ENCODE measurements at places on chromosomes 11 and 22. TPM values are rescaled to one million over a fixed set of nuclear protein-coding genes. Genes with fewer than 3 reads are reported as not detected.

GRCh38 chr11:45906096-45906682, 882 bp downstream of the FREY1 start:
- H3K4me3 ChIP-seq = no peak overlapping the region
- no peak for DNase-seq
- no peaks in the 10 kb centered on the region for H3K27me3 ChIP-seq
- peaks cover 2% of the 10 kb centered on the region for H3K4me1 ChIP-seq

DNA sequence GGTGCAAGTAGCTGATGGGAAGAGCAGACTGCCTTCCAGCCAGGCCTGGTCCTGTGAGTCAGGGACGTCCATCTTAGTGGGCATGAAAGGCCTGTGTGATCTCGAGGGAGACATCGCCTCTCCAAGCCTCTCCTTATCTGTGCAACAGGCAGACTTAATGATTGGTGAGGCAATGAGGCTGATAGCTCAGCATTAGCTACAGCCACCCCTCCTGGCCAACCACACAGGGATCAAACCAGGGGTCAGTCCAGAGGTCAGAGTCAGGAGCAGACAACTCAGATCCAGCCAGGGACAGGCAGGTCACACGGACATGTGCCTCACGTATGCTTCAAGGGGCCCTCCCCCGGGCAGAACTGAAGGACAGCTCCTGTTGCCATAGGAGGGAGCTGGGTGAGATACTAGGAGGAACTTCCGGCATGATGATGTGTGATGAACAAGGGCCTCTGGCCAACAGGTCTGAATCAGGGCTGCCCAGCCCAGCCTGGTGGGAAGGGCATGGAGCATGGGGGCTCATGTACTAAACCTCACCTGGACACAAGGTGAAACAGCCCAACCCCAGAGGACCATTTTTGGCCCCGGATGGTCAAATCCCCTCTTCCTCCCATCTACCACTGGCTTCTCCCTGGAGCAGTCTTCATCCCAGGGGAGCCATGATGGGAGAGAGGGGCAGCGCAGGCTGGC, 2.8 kb upstream of the APOC3 start:
- no peak overlapping the region for H3K27ac ChIP-seq
- no peaks in the 10 kb centered on the region for H3K27me3 ChIP-seq
- DNase-seq = no peak
- H3K4me1 ChIP-seq = no peaks in the 10 kb centered on the region
- no peak overlapping the region for H3K4me3 ChIP-seq

DNA sequence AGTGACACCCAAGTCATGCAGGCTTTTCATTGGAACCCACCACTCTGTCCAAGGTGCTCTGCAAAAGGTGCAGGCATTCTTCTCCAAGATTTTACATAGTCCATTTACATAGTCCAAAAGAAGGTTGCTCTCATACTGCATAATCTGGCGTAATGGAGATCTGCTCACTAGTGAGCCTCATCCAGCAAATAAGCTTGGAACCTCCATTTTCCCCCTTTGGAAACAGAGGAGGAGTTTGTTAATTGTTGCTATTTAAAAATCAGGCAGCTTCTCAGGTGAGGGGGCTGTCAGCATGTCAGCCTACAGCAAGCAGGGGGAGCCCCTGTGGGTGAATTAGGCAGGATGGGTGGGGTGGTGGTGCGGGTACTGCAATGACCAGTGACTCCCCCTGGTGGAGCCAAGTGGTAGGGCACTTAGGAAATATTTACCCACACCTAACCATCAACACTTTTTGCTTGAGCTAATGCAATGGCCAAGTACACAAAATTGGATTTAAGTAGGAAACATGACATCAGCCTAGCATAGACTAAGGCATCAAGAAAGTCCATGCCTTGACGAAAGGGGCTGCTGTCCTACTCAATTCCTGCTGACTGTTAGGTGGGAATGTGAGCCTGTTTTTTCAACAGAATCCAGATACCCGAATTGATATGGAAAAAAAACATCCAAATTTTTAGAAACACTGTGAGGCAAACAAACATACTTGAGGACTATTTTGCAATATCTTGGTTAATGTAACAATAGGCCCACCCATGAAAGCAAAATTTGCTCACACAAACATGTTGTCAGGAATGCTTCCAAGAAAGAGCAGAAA, 64.5 kb downstream of the AMBRA1 start:
- no peak overlapping the region for H3K27ac ChIP-seq
- peaks cover 14% of the 10 kb centered on the region for H3K4me1 ChIP-seq
- peak; percentile 59 for DNase-seq
- no peaks in the 10 kb centered on the region for H3K27me3 ChIP-seq

DNA sequence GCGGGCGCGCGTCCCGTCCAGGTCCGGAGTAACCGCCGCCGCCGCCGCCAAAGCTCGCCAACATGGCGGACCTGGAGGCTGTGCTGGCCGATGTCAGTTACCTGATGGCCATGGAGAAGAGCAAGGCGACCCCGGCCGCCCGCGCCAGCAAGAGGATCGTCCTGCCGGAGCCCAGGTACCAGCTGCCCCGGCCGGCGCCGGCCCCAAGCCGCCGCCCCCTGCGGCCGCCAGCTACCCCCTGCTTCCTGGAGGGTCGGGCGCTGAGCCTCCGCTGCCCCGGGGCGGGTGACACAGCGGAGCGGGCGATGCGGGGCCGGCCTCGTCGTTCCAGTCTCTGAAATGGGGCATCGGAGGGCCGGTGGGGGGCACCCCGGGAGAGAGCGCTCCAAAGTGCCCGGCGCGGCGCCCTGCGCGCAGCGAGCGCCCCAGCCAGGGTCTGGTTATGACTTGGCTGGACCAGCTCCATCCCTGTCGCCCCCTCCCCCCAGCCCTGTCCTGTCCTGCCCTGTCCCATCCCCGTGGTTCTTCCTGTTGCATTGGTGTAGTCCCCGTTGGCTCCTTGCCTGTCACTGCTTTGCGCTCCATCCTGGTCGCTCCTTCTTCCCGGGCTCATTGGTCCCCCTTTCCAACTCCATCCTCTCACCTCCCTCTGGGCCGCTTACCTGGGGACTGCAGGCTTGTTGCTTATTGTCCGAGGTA, 653 bp downstream of the GRK3 start:
- peak; percentile 43 for DNase-seq
- peak overlapping the region; percentile 80 for H3K4me3 ChIP-seq
- no peaks in the 10 kb centered on the region for H3K36me3 ChIP-seq
- no peaks in the 10 kb centered on the region for H3K27me3 ChIP-seq
- H3K4me1 ChIP-seq = peaks cover 35% of the 10 kb centered on the region

DNA sequence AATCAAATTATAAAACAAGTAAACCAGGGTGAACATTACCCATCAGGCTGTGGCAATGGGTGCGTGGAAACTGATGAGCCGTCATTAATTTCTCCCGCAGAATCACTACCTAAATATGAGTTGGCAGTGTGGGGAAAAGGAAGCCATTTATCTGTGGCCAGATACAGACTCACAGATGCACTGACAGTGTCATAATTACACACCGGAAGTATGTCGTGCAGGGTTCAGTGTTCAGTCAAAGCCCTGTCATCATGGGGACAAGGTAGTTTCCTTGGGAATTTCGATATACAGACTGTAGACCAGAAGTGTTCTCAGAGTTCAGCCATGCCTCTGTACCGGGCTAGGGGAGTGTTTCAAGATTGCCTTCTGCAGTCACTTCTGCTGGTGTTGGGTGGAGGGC, 119.2 kb upstream of the SEZ6L start:
- H3K36me3 ChIP-seq = no peaks in the 10 kb centered on the region
- H3K27ac ChIP-seq = no peak overlapping the region
- DNase-seq = no peak

- no peaks in the 10 kb centered on the region for H3K36me3 ChIP-seq
- no peaks in the 10 kb centered on the region for H3K27me3 ChIP-seq
- H3K27ac ChIP-seq = no peak overlapping the region
- H3K4me1 ChIP-seq = peaks cover 10% of the 10 kb centered on the region
These were observed 110.3 kb downstream of the ATXN10 start for GRCh38 chr22:45781966-45782365.

DNA sequence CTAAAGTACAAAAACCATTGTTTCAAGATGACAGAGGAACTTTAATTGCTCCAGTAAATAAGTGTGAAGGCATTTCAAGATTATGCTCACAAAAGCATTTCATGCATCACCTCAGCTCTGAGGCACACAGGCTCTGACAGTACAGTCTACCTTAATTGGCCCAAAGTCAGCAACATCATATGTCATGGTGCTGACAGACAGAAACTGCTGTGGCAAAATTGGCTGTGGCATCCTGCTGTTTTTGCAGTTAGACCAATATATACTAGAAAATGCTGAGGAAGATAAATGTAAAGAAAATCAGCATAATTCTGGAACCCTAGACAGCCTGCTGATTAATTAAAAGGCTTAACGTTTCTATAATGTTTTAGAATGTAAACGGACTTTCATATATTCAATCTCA, 34.9 kb upstream of the PPP2R1B start:
- H3K27me3 ChIP-seq = no peaks in the 10 kb centered on the region
- no peak overlapping the region for H3K27ac ChIP-seq
- H3K4me1 ChIP-seq = no peaks in the 10 kb centered on the region
- no peaks in the 10 kb centered on the region for H3K36me3 ChIP-seq
- no peak for DNase-seq

DNA sequence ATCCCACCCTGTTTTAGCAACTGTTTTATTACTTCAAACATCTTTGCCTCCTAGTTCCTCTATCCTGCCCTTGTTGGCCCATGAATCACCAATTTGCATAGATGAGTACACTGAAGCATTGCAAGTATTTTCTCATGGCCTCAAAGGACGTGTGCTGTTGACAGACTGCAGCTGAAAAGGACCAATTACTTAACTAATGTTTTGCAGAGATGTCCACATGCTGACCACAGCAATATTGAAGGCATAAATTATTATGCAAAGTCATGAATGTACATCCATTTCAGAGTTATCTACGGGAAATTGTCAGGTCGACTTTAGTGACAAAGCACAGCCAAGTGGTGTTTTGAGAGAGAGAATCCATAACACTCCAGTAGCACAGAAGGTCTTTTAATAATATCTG, 64.8 kb downstream of the CADM1 start:
- no peak overlapping the region for H3K27ac ChIP-seq
- peaks cover 11% of the 10 kb centered on the region for H3K4me1 ChIP-seq
- H3K36me3 ChIP-seq = no peaks in the 10 kb centered on the region
- H3K4me3 ChIP-seq = no peak overlapping the region
- no peaks in the 10 kb centered on the region for H3K27me3 ChIP-seq

DNA sequence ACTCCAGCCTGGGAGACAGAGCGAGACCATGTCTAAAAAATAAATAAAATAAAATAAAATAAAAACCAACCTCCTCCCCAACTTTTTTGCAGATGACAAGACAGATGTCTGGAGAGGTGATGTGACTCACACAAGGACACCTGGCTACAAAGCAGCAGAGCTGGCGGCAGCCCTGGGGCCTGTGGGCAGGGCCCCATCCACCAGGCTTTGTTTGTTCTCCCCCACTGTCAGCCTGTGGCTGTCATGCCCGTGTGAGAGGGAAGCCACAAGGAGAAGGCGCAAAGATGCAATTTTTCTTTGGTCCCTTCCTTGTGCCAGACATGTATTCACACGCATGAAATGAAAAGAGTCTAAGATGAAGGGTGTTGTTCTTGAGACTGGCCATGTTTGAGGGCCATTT, 16.6 kb downstream of the CD59 start:
- peaks cover 32% of the 10 kb centered on the region for H3K4me1 ChIP-seq
- H3K4me3 ChIP-seq = no peak overlapping the region
- peaks cover 34% of the 10 kb centered on the region for H3K36me3 ChIP-seq

DNA sequence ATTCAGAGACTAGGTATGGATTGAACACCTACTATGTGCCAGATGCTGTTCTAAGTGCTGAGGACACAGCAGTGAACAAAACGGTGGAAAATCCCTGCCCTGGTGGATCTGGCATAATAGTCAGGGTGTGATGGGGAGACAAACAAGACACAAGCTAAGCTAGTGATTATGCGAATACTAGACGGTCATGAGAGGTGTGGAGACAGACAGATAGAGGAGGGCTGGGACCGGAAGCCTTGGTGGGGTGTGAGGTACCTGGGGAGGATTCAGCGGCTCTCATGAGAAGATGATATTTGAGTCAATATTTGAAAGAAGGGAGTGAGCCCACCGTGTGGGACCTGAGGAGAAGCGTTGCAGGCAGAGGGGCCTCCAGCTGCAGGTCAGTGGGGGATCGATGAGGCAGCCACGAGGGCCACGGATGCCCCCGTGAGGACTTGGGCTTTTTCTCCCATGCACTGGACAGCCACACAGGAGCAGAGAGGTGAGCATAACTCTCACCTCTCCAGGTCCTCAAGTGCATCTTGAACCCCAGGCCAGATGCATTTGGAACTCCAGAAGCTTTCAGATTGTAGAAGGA, 4.7 kb downstream of the CD5 start:
- H3K4me3 ChIP-seq = no peak overlapping the region
- no peaks in the 10 kb centered on the region for H3K27me3 ChIP-seq
- no peak overlapping the region for H3K27ac ChIP-seq
- H3K4me1 ChIP-seq = no peaks in the 10 kb centered on the region
- H3K36me3 ChIP-seq = no peaks in the 10 kb centered on the region
- no peak for DNase-seq

GRCh38 chr22:31867386-31868153, 76.8 kb upstream of the YWHAH start:
- H3K27me3 ChIP-seq = no peaks in the 10 kb centered on the region
- no peak overlapping the region for H3K27ac ChIP-seq
- H3K4me3 ChIP-seq = no peak overlapping the region
- H3K4me1 ChIP-seq = no peaks in the 10 kb centered on the region
- H3K36me3 ChIP-seq = no peaks in the 10 kb centered on the region

DNA sequence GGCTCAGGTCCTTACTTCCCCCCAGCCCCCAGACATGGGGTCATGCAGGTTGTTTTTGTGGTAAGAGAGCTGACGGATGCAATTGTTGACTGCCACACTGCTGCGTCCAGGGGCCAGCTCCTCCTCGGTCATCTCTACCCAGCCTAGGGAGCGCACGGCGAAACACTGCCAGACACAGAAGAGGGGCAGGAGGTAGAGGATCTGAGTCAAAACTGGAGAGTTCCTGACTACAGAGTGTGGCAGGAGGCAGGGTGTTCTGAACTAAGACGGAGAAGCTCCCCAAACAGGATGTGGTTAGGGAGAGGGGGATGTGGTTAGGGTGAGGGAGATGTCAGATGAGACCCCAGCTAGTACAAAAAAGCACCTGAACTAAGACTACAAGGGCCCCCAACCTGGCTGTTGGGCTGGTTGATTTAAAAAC, 12.3 kb downstream of the SMPD1 start:
- H3K27ac ChIP-seq = no peak overlapping the region
- H3K4me3 ChIP-seq = no peak overlapping the region
- no peak for DNase-seq
- no peaks in the 10 kb centered on the region for H3K27me3 ChIP-seq
- no peaks in the 10 kb centered on the region for H3K4me1 ChIP-seq

DNA sequence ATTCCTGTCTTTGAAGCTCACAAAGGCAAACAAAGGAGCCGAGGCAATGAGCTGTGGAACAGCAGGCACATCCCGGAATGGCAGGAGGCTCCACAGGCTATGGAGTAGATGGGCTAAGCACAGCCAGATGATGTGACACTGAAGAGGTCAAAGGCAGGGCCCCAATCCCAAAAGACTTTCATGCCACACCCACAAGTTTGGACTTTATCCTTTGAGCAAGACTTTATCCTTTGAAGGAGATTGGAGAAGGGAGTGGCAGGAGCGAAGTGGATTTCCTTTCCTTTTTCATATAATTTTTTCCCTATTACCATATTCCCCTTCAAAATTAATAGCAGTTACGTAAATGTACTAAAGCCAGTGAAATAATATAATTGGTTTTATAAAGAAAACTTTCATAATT, 379.4 kb downstream of the CADM1 start:
- no peak for DNase-seq
- no peaks in the 10 kb centered on the region for H3K4me1 ChIP-seq
- no peaks in the 10 kb centered on the region for H3K27me3 ChIP-seq
- no peak overlapping the region for H3K4me3 ChIP-seq
- H3K27ac ChIP-seq = no peak overlapping the region
- no peaks in the 10 kb centered on the region for H3K36me3 ChIP-seq

Gene MOGAT2
- total RNA-seq = not detected

Gene SLC5A4
- 0.45 TPM for total RNA-seq

Gene CRYBA4
- total RNA-seq = not detected

Gene SEC14L6
- total RNA-seq = not detected

Gene ATG16L2
- 22.1 TPM for total RNA-seq

Gene MS4A7
- total RNA-seq = 6.1 TPM
